ENCODE measurements at places on chromosomes 16 and 17. TPM values are rescaled to one million over a fixed set of nuclear protein-coding genes. Genes with fewer than 3 reads are reported as not detected.

TBC1D3H gene
- total RNA-seq: not detected

ENPP7 gene
- total RNA-seq: not detected

PTGES3L gene
- 0.35 TPM for total RNA-seq

CUEDC1 gene
- total RNA-seq: 38.4 TPM

CRYM gene
- not detected for total RNA-seq

P2RX5 gene
- total RNA-seq: 0.43 TPM

OTOP2 gene
- not detected for total RNA-seq

ZP2 gene
- not detected for total RNA-seq

MTMR4 gene
- 47.4 TPM for total RNA-seq

UTS2R gene
- total RNA-seq: not detected

TOB1 gene
- total RNA-seq: 40.1 TPM

MRPL38 gene
- 71.1 TPM for total RNA-seq

SPOP gene
- total RNA-seq: 68.6 TPM

C17orf100 gene
- 3.1 TPM for total RNA-seq

TMEM220 gene
- total RNA-seq: 6.8 TPM

KRT33B gene
- total RNA-seq: not detected

COX6A2 gene
- not detected for total RNA-seq

SOX9 gene
- total RNA-seq: 1.9 TPM

KCNJ2 gene
- total RNA-seq: not detected

UNC119 gene
- total RNA-seq: 34.9 TPM

PLEKHG4 gene
- total RNA-seq: 10.1 TPM

NLRC3 gene
- not detected for total RNA-seq

KRT24 gene
- not detected for total RNA-seq

TERB1 gene
- 0.18 TPM for total RNA-seq

CRK gene
- total RNA-seq: 57.1 TPM

JPH3 gene
- total RNA-seq: 3.1 TPM

OSGIN1 gene
- total RNA-seq: 1.3 TPM

HOXB7 gene
- not detected for total RNA-seq

TMEM97 gene
- 58.5 TPM for total RNA-seq

CDH3 gene
- 3.6 TPM for total RNA-seq

KRT20 gene
- not detected for total RNA-seq

KIAA0753 gene
- 21.2 TPM for total RNA-seq

MT1H gene
- total RNA-seq: not detected

SKAP1 gene
- total RNA-seq: not detected

SLFN14 gene
- not detected for total RNA-seq

ITGB3 gene
- total RNA-seq: 2.5 TPM

TBC1D3G gene
- total RNA-seq: not detected

DPEP2 gene
- total RNA-seq: not detected

WNT3 gene
- 2.4 TPM for total RNA-seq

CACNG1 gene
- total RNA-seq: not detected

CSF3 gene
- not detected for total RNA-seq
